ENCODE measurements at places on chromosomes 7 and 10.

- DNase-seq: no peak
These were observed 11.6 kb upstream of the TNPO3 start for GRCh38 chr7:129066290-129067131.

GRCh38 chr7:14687777-14688176 is 214.8 kb downstream of the DGKB start:
- no peak for DNase-seq

DNA sequence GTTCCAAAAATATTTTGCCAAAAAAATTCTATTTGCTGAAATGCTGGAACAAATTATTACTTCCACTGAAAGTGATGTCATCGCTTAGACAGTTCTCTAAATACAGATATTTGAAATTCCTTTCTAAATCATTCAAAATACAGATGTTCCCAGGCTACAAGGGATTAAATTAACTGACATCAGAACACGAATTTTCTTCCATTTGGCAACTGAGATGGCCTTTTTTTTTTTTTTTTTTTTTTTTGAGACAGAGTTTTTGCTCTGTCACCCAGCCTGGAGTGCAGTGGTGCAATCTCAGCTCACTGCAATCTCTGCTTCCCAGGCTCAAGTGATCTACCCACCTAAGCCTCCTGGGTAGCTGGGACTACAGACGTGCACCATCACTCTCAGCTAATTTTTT is 57.0 kb downstream of the P4HA1 start:
- no peak for DNase-seq

DNA sequence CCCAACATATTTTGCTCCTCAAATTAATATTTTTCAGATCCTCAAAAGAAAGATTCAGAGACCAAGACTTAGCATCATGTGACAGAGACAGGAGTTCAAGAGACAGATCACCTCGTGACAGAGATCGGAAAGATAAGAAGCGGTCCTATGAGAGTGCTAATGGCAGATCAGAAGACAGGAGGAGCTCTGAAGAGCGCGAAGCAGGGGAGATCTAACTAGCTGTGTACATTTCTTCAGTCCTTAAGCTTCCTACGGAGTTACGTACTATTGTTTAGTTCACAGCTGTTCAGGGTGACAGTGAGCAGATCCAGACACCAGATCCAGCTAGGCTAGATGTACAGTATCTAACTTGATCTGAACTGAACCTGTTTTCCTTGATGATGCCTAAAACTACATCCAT is 61.3 kb downstream of the KLRG2 start:
- no peak for DNase-seq

- DNase-seq: no peak
These were observed 88.3 kb upstream of the SEMA3D start for GRCh38 chr7:85275204-85275603.

GRCh38 chr10:115945701-115946445 is 327.1 kb downstream of the GFRA1 start:
- no peak for DNase-seq

- DNase-seq: no peak
These were observed 8.1 kb downstream of the FKBP14 start for GRCh38 chr7:30018451-30018850.

DNA sequence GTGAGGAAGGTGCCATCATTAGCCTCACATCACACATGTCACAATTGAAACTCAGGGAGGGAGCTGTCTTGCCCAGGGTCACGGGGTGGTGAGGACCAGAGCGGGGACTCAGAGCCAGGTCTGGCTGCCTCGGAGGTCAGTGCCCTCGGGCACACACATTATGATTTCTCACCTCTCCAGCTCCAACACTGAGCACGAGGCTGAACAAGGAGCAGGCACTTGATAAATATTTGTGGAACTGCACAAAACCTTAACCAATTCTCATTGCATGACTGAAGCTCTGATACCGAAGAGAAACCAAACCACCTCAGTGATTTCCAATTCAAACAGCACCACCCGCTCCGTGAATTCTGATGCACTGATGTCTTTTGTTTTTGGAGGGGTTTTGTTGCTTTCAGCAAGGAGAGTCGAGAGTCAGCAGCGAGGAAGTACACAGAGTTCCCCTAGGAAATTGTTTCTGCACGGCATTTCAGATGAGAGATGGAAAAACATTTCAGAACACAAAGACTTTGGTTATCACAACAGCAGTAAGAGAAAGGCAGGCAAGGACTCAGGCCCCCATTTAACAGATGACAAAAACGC is 55.3 kb upstream of the ZMIZ1 start:
- DNase-seq: no peak

GRCh38 chr10:132357286-132358058 is 25.5 kb downstream of the LRRC27 start:
- DNase-seq: no peak

DNA sequence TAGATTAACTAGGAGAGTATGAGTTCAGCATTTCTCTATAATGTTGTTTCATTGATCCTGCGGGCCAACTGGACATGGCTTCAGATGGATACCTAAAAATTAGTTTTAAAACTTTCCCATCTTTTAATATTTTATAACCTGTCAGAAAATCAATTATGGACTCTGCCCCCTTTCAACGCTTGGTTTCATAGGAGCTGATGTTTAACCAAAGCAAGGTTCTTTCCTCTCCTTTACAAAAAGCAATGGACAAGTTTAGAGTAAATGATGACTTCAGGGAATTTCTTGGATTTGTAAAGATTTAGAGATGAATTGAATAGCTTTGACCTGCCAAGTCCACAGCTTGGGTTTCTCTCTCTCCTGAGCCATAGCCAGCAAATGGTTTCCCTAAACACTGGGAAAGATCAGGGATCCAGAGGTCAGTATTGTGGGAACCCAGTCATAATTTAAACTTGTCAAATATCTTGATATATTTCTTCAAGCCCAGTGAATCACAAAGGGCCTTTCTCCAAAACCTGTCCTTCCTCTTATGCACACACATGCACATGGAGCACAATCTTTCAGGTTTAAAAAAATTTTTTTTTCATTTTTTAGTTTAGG is 177.1 kb downstream of the EVX1 start:
- DNase-seq: no peak

DNA sequence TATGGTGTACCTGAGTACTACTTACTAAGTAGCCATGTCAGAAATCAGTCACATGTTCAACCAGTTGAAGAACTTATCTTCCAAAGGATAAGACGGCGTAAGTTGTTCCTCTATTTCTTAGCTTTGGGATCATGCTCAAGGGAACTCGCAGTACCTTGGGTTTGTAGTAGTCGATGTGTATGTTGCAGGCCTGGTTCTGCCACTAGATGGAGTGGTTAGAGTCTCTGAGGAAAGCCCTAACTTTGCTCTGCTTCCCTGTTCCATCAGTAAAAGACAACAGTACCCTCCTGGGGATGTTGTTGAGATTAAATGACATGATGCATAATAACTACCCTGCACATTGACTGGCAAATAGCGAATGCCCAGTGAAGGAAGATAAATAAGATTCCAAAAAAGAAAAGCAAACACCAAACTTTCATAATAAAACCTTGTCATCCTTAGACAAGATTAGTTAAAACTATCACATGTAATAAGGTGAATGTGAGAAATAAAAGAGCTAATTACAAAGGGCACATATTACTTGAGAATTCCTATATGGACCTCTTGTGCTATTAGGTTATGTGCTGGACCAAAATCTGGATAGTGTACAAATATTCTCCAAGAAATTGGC is 165.9 kb downstream of the ABCA13 start:
- no peak for DNase-seq

GRCh38 chr10:36692759-36693158 is 432.6 kb upstream of the ANKRD30A start:
- no peak for DNase-seq

- no peak for DNase-seq
These were observed 135.3 kb downstream of the ARHGAP22 start for GRCh38 chr10:48469516-48470020.

- no peak for DNase-seq
These were observed 118.8 kb downstream of the NRP1 start for GRCh38 chr10:33215635-33216034.

GRCh38 chr10:26755443-26755903 is 58.0 kb downstream of the PDSS1 start:
- DNase-seq: no peak

- DNase-seq: no peak
These were observed 206.9 kb downstream of the PTEN start for GRCh38 chr10:88070080-88070880.

DNA sequence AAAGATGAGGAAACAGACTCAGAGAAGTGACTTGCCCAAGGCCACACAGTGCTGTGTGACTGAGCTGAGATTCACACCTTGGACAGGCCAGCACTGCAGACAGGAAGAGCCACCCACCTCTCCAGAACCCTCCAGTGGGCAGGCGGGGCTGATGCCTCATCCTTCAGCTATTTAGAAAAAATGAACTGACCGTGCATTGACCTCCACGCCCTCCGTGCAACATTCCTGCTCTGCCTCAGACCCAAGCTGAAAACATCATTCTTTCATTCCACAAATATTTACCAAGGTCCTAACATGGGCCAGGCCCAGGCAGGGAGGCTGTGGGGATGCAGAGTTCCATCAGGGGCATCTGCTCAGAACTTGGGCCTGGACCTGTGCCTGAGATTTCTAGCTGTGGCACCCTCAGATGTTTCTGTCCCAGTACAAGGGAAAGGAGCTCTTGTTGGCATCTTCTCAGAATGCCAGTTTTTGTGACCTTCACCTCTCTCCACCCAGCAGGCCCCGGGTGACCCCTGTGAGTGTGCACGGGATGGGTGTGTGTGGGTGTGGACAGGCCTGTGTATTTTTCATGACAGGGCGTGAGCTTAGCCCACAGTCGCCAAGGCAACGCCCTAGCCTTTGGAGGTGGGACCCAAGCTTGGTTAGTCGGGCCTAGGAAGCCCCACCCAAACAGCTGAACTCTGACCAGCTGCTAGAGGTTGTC is 6.5 kb downstream of the VSIR start:
- no peak for DNase-seq

DNA sequence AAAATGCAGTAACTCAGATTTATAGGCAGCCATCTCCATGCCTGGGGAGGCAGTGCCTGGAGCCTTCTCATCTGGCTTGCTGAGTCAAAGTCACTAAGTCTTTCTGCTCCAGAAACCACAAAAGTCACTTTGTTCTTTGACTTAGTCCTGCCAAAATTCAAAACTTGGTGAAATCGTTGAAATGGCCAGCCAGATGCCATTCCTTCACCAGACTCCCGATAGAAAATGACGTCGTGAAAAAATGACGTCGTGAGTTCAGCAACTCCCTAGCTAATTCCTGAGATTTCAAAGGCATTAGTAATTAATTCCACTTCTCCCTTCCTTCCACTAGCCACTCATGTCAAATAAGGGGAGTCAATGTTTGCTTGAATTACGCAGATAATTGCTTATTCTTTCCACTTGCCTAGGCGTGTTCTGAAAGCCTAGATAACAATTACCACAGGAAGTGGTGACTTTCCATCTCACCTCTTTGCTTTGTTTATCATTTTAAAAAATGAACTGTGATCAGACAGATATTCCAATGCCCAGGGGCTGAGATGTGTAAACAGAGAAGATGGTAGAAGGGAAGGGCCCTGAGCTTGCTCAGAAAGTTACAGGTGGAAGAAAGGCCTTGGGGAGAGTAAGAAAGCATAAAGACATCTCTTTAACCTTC is 48.5 kb upstream of the OSBPL3 start:
- DNase-seq: no peak

DNA sequence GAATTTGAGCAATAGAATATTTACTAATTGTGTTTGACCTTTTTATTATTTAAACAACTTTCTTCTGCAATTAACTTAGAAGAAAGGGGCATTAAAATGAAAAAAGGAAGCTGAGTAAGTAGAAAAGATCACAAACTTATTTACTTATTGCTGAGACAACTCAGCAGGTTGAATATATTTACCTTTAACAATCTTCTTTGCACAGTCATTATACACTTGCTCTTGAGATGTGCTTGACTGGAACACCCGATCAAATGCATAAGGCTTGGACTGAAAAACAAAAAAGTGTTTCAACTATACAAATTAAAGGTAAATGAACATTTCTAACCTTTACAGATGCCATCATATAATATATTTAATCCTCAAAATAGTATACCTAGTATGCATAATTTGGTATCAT is 7.9 kb downstream of the KIF5B start:
- no peak for DNase-seq

DNA sequence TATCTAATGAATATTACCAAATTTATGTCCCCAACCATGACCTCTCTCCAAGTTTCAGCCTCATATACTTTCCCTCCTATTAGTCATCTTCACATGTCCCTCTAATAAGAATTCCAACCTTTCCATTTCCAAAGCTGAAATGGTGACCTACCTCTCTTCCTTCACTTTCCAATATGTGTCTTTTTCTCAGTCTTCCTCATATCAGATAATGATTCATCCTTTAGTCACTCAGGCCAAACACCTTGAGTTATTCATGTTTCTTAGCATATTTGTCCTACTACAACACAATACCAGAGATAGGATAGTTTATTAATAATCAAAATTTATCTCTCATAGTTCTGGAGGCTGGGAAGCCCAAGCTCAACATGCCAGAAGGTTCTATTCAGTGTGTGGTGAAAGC is 318.5 kb upstream of the ZWINT start:
- no peak for DNase-seq
